ENCODE measurements at places on chromosomes 16 and 17.

DNA sequence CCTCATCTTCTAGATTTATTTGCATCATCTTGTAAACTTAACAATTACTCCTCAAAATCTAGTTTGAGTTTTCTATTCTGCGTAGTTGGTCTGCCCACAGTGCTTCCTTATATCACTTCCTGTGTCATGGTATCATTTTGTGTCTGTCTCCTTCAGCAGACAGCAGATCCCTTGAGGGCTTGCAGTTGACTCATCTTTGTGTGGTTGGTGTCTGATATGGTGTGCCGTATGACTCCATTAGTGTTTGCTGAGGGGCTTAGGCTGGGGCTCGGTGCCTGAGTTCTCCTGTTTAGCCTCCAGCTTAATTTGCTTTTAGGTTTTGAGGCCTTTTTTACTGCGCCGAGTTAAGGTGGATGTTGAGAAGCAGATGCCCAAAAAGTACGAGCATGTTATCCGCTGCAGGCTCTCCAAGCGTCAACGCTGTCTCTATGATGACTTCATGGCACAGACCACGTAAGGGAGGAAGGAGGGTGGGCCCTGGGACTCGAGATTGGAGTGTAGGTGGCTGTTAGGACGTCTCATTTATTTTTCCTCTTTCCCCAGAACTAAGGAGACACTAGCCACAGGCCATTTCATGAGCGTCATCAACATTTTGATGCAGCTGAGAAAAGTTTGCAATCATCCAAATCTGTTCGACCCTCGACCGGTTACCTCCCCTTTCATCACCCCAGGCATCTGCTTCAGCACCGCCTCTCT, 16.9 kb downstream of the SRCAP start:
- DNase-seq = peak; percentile 38

DNA sequence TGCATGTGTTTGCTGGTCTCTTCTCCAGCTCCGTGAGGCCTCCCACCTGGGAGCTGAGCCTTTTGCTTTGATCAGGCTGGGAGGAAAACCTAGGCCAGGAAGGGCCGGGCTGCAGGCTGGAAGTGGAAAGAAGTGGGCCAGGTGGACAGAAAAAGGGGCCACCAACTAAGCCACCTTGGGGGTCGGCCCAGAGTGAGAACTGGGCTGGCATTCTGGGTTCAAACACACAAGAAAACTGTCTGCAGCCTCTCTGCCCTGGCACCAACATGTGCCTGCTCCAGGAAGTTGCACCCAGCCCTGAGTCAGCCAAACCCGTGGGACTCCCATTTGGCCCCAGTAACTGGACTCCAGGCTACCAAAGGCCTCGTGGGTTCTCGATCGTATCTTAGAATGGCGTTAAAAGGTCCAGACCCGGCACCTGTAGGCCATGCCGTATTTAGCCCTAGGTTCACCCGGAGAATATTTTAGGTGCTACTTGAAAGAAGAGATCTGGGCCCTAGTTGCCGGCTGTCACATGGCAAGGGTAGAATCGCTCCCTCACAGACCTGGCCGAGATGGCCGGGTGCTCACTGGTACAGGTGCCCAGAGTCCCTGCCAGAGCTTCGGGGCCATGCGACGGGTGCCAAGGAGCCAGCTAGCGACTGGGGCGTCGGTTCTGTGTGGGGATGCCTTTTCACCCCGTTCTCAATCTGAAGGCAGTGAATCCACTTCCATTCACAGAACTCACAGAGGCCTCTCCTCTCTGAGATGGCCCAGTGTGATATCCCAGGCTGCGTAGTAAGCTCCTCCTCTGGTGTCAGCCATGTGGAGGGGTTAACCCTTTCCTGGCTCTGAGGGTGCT, 236.6 kb downstream of the MRTFB start:
- no peak for DNase-seq

DNA sequence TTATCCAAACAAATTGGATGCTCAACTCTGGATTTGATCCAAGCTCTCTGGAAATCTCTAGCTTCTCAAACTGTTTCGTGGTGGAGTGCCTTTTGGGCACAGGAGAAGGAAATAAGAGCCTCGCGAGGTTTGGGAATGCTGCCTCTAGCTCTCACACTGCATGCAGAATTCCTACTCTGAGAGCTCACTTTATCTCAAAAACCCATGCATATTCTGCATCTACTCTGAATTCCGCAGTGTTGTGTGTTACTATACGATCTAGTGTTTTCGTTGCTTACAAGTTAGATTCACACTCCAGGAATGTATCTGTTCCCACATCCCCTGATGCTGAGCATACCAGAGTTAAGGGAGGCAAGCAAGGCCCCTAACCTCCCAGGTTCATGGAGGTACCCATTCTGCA, 462.7 kb downstream of the WWOX start:
- no peak for DNase-seq

DNA sequence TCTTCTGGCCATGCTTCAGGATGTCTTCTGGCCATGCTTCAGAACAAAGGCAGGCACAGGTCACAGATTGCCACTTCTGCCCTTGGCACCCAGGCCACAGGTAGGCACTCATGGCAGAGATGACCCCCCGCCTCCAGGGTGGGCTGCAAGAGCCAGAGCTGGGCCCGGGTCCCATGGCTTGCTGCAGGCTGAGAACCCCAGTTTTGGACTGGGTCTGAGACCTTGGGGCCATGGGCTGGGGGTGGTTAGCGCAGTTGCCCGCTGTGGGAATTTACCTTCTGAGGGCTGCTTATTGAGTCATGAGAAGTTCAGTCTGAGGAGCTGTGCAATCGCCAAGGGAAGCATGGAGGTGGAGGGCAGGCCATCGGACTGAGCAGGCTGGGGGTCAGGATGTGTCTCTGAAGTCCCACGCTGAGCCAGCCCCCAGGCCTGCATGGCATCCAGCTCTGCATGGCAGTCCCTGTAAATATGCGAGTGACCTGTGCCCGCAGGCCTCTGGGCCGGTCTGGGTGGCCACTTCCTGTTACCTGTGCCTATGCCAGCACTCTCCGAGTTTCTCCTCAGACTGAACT, 1.7 kb downstream of the ANKRD13B start:
- no peak for DNase-seq

GRCh38 chr16:89613231-89613953, at the start of gene DPEP1:
Gene DPEP1 (plus strand): TSS chr16:89613642. CDS start chr16:89630411, 16,769 bp downstream.
- no peak for DNase-seq
